ENCODE measurements at places on chromosomes 6 and 20. TPM values are rescaled to one million over a fixed set of nuclear protein-coding genes. Genes with fewer than 3 reads are reported as not detected.
A peak's percentile ranks its signal among the peaks of the same experiment; 100 is the strongest.

The SPATA25 gene
- 0.59 TPM for polyA plus RNA-seq

- no peak for DNase-seq
Measured at GRCh38 chr6:92114091-92114675, 1305.2 kb downstream of the EPHA7 start.

The THBS2 gene
- 857 TPM for polyA plus RNA-seq

The LATS1 gene
- polyA plus RNA-seq = 16.7 TPM

DNA sequence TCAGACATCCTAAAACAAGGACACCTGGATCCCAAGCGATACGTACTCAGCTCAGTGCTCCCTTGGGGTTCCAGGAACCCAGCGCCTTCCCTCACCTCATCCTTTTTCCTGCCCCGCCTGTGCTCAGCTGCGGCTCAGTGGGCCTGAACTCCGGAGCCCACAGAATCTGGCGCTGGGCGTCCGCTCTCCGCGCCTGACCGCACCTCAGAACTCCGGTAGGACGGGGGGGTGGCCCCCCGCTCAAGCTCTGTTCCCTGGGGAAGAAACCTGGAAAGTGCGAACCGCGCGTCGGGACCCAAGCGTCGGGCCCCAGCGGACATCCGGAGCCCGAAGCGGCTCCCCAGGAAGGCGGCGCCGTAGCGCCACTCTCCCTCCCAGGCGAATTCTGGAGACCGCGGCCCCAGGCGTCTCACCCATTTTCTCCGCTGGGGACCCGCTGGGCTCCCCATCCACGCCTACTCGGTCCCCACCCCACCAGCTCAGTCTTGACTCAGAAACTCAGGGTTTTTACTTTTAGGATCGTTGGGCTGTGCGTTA, 336 bp upstream of the LY6G5C start:
- no peak for DNase-seq

DNA sequence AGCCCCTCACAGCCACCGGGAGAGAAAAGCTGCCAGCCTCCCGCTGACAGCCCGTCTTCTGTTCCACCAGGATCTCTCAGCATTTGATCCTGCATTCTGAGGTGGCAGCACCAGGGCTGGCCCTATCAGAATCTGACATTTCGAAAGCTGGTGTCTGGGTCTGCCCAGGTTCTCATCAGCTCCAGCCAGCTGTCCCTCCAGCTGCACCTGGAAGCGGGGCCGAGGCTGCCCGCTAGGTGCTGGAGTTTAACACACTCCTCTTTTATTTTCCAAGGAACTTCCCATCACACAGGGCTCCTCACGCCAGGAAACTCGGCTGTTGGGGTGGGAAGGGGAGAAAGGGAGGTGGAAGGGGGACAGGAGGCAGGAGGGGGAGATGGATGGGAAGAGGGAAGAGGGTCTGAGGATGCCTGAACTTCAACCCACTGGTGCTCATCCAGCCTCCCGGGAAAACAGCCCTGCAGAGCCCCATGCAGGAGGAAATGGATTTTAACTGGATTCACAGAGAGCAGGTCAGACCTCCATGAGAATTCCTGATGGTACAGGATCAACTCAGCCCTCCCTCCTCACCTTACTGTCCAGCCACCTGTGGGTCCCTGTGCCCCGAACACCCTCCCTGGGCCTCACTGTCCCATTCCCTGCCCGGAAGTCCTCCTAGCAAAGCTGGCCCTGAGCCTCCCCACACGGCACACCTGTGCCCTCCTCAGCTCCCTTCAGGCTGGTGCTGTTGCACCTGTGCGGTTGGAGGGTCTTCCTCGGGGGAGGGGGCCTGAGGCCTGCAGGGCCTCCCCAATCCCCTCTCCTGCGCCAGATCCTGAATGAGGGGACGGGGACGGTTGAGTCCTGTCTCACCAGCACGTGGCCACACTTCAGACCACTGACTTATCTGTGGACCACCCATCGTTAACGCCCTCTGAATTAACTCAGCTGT, 3.9 kb upstream of the LSM14B start:
- DNase-seq = no peak

DNA sequence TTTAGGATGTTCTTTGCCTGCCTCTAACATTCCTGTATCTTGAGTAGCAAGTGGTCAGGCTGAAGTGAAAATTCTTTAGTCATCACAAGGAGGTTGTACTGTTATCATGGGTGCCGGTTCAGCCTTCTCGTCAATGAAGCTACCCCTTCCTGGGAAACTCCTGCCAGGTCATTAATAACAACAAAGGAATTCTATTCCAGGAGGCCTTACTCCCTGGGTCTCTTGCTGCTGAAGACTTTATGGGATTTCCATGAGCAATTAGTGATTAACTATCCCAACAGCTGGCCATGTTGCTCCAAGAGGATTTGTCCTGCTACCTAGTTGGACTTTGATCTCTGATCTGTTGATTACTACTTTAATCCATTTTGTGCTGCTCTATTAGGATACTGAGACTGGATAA, 62.7 kb upstream of the ELOVL5 start:
- DNase-seq = peak; percentile 10

GRCh38 chr20:58042591-58042990, 185.9 kb downstream of the ANKRD60 start:
- DNase-seq = no peak
